ENCODE measurements at places on chromosomes 1 and 21.

- H3K27ac ChIP-seq: no peak overlapping the region
- peaks cover 8% of the 10 kb centered on the region for H3K4me1 ChIP-seq
- no peak overlapping the region for H3K4me3 ChIP-seq
- DNase-seq: no peak
- H3K27me3 ChIP-seq: no peaks in the 10 kb centered on the region
Measured at GRCh38 chr1:24801176-24801575, 55.9 kb downstream of the CLIC4 start.

GRCh38 chr1:79726321-79726720, 719.8 kb upstream of the ADGRL4 start:
- H3K27me3 ChIP-seq: no peaks in the 10 kb centered on the region
- DNase-seq: no peak
- H3K27ac ChIP-seq: no peak overlapping the region
- H3K4me1 ChIP-seq: no peaks in the 10 kb centered on the region

GRCh38 chr1:19979494-19979977, at the start of gene PLA2G2A:
PLA2G2A (minus strand) TSS chr1:19979618; CDS start chr1:19978773, 845 bp downstream.
- peak within 1 kb of the TSS; percentile 6 for H3K27ac ChIP-seq
- H3K4me3 ChIP-seq: no peak within 1 kb of the TSS
- peaks cover 20% of the 10 kb centered on the region for H3K27me3 ChIP-seq
- no peak for DNase-seq

GRCh38 chr1:48216941-48217340, 5.6 kb upstream of the SLC5A9 start:
- no peak overlapping the region for H3K4me3 ChIP-seq
- no peak for DNase-seq
- H3K4me1 ChIP-seq: no peaks in the 10 kb centered on the region
- H3K27ac ChIP-seq: no peak overlapping the region

DNA sequence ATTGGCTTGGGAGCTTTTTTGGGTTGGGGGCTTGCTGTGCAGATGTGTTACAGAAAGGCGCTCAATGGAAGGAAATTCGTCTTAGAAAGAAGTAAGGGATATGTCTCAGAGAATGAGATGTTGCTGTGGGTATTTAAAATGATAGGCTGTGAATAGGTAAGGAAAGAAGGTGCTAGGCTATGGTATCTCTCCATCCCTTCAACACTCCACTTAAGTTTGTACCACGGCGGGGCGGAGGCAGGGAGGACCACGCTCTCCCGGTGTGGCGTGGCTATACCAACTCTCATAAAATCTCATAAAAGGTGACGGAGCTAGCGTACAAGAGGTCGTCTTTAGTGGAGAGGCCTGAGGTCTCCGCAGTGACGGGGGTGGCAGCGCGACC, 305 bp upstream of the RPS6KC1 start:
- H3K27ac ChIP-seq: peak overlapping the region; percentile 90
- peaks cover 5% of the 10 kb centered on the region for H3K36me3 ChIP-seq
- peaks cover 22% of the 10 kb centered on the region for H3K27me3 ChIP-seq
- no peak for DNase-seq
- H3K4me1 ChIP-seq: peaks cover 29% of the 10 kb centered on the region

DNA sequence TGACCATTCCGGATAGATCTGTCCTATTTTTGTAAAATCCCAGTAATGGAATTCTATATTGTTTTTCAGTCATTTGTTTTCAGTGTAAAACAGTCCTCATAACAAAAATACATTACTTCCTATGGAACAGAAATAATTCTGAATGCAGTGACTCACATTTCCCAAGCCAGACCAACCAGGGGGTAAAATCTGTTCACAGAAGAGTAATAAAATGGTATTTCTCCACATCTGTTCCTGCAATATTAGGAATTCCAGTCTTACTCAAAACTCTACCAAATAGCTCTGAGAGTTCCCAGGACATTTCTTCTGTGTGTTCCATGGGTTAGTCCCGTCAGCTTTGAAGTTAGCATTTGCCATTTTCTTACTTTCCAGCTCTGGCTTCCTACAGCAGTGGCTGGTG, 2.6 kb upstream of the DDR2 start:
- no peak for DNase-seq
- H3K27ac ChIP-seq: no peak overlapping the region
- H3K4me3 ChIP-seq: no peak overlapping the region
- H3K27me3 ChIP-seq: peaks cover 8% of the 10 kb centered on the region

DNA sequence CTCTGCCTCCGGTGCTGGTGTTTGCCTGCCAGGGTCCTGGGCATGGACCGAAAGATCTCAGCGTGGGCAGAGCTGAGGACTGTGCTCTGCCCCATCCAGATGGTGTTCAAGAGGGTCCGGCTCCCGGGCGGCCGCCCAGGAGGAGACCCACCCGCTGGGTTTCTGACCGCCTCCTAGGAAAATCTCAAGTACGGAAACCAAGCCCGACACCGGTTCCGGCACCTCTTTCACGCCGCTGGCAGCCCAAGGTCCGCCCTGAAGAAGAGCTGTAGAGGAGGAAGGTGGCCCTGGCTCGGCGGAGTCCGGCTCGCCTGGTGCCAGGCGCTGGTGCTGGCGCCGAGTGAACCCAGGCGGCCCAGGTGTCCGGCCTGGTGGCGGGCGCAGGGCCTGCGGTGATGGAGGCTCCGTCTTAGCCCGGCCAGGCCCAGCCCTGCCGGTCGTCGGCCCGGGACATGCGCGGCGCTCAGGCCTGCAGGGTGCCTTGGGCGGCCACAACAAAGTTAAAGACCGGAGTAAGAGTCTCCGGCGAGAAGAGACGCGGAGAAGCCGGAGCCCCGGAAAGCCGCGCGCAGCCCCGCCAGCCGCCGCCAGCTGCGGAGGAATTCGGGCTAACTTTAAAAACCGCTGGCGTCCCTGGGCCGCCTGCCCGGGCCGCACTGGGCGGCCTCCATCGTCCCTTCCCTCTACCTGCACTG, 1.5 kb downstream of the GRIK3 start:
- no peaks in the 10 kb centered on the region for H3K36me3 ChIP-seq
- H3K27me3 ChIP-seq: peaks cover 54% of the 10 kb centered on the region
- peaks cover 10% of the 10 kb centered on the region for H3K4me1 ChIP-seq
- DNase-seq: no peak

GRCh38 chr1:175757381-175758015, 14.1 kb upstream of the TNR start:
- DNase-seq: peak; percentile 39
- no peak overlapping the region for H3K4me3 ChIP-seq
- H3K36me3 ChIP-seq: no peaks in the 10 kb centered on the region

DNA sequence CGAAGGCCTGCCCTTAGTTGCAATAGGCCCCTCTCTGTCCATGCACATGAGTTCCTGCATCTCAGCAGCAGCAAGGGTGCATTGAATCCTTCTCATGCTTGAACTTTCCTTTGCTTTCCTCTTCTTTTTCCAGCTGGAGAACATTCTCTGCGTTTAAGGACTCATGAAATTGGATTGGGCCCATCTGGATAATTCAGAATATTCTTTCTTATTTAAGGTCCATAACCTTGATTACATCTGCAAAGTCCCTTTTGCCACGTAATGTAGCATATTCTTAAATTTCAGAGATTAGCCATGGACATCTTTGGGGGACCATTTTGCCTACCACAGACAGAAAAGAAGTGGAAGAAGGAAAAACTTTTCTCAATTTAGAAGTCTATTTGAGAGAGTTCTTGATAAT, 159.7 kb upstream of the C21orf91 start:
- no peaks in the 10 kb centered on the region for H3K36me3 ChIP-seq
- no peaks in the 10 kb centered on the region for H3K27me3 ChIP-seq
- H3K27ac ChIP-seq: no peak overlapping the region
- H3K4me1 ChIP-seq: no peaks in the 10 kb centered on the region
- H3K4me3 ChIP-seq: no peak overlapping the region
- no peak for DNase-seq

GRCh38 chr21:40830836-40831235, 16.1 kb downstream of the DSCAM start:
- no peak overlapping the region for H3K4me3 ChIP-seq
- H3K36me3 ChIP-seq: no peaks in the 10 kb centered on the region
- DNase-seq: no peak
- H3K27ac ChIP-seq: no peak overlapping the region

DNA sequence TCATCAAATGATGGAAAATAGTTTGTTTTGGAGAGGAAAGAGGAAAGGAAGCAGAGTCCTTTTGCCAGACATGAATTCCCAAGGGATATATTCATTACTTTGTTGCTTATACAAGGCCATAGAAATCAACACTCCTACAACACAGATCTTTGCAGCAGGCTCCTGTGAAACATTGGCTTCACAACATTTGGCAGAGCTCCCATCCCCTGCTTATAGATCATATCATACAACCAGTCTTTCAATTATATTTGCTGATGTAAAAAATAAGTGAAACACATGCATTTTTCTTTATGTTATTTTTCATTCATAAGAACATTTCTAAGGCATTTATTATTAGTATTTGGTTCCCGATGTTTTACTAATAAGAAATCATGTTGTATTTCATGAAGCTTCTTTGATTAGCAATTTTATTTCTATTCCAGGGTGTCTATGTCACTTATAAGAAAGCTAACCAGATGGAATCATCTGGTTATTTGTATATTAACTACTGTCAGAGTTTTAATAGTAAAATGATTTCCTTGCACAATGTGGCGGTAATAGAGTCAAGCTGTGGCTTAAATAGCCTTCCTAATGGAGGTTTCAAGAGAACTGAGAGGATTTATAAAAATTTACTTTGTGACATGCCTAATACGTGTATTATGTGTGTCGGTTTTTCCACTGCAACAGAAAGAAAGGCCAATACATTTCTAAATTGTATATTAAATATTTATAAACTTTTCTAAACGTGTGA, 470.3 kb upstream of the NCAM2 start:
- H3K36me3 ChIP-seq: no peaks in the 10 kb centered on the region
- no peak overlapping the region for H3K27ac ChIP-seq
- H3K4me1 ChIP-seq: no peaks in the 10 kb centered on the region
- no peak for DNase-seq
- H3K4me3 ChIP-seq: no peak overlapping the region

GRCh38 chr1:164320790-164321731, 237.9 kb upstream of the PBX1 start:
- no peak overlapping the region for H3K27ac ChIP-seq
- DNase-seq: no peak
- H3K4me1 ChIP-seq: no peaks in the 10 kb centered on the region
- peaks cover 11% of the 10 kb centered on the region for H3K27me3 ChIP-seq
- no peaks in the 10 kb centered on the region for H3K36me3 ChIP-seq

GRCh38 chr1:87914396-87914795, 585.7 kb downstream of the LMO4 start:
- no peak for DNase-seq
- H3K27ac ChIP-seq: no peak overlapping the region
- peaks cover 7% of the 10 kb centered on the region for H3K27me3 ChIP-seq
- H3K4me1 ChIP-seq: no peaks in the 10 kb centered on the region
- H3K4me3 ChIP-seq: no peak overlapping the region

DNA sequence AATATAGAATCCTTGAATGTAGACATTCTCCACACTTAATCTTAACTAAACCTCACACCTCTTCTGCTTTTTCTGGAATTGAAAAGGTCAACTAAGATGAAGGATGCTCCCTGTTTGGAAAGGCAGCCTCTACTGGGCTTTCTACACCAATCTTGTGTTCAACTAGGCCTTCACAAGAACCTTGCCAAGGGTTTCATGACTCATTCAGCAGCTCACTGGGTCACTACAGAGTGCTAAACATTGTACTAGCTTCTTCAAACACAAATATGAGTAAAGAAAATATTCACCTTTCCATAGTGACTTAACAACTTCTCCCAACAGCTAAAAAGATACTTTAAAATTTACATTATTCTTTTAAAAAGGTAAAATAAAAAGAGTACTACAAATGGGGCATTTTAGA, 135.3 kb upstream of the PRMT6 start:
- H3K36me3 ChIP-seq: no peaks in the 10 kb centered on the region
- H3K27ac ChIP-seq: no peak overlapping the region
- no peaks in the 10 kb centered on the region for H3K27me3 ChIP-seq

DNA sequence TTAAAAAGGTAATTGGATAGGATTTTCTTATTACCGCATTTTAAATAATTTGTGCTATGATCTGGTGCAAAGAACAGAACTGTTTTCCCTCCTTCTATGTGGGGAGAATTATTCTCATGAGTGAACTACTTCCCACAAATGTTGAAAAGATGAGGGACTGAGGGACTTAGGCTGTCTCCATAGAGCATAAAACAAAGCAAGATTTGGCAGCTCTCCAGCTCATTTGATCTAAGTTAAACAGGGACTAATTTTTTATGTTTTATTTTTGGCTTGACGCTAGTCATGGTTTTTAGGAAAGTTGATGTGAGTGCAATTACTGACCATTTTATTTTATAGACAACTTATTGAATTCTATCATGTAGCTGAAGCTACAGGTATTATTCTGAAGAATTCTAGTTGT, 362.3 kb downstream of the HLX start:
- H3K27me3 ChIP-seq: peaks cover 2% of the 10 kb centered on the region
- no peaks in the 10 kb centered on the region for H3K36me3 ChIP-seq
- no peak overlapping the region for H3K27ac ChIP-seq
- H3K4me1 ChIP-seq: no peaks in the 10 kb centered on the region
- no peak for DNase-seq
- H3K4me3 ChIP-seq: no peak overlapping the region

- H3K4me3 ChIP-seq: no peak overlapping the region
- no peak for DNase-seq
- no peak overlapping the region for H3K27ac ChIP-seq
- H3K4me1 ChIP-seq: no peaks in the 10 kb centered on the region
- no peaks in the 10 kb centered on the region for H3K27me3 ChIP-seq
Measured at GRCh38 chr1:50631161-50631560, 207.9 kb upstream of the DMRTA2 start.

DNA sequence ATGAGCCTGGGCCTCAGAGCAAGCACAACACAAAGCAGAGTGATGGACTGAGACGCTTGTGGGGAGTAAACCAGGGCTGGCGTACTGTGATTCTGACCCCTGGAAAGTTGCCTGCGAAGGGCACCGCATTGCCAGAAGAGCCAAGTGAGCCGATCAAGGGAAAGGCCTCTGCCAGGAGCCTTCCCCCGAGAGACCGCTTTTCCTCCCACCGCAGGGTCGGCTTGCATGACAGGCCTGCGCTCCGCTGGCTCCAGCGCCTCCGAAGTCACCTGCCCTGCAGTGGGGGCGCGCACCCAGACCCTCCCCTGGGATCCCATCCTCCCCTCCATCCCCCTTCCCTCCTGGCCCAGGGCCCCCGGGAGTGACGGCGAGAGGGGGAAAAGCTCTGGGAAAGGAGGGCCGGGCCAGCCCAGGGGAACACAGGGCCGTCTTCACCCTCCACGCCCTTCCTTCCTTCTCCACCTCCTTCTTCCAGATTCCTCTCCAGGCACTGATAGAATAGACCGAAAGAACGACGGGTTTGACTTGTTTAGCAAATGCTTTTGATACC, 165.0 kb downstream of the TRIM33 start:
- peak; percentile 10 for DNase-seq
- no peaks in the 10 kb centered on the region for H3K27me3 ChIP-seq
- H3K36me3 ChIP-seq: no peaks in the 10 kb centered on the region
- H3K27ac ChIP-seq: peak overlapping the region; percentile 75

GRCh38 chr1:246437961-246438360, 69.1 kb downstream of the SMYD3 start:
- H3K27me3 ChIP-seq: no peaks in the 10 kb centered on the region
- H3K4me1 ChIP-seq: peaks cover 7% of the 10 kb centered on the region
- no peak overlapping the region for H3K27ac ChIP-seq
- peaks cover 23% of the 10 kb centered on the region for H3K36me3 ChIP-seq
- no peak overlapping the region for H3K4me3 ChIP-seq
- DNase-seq: no peak
